ENCODE measurements at places on chromosomes 6 and 20. TPM values are rescaled to one million over a fixed set of nuclear protein-coding genes. Genes with fewer than 3 reads are reported as not detected.

Gene NXT1
- 38.5 TPM for total RNA-seq

Gene GLYATL3
- 0.26 TPM for total RNA-seq

Gene SUMO4
- 1.2 TPM for total RNA-seq

Gene CGAS
- 3.6 TPM for total RNA-seq

Gene PHF10
- 13.4 TPM for total RNA-seq

Gene COL9A1
- total RNA-seq = not detected

Gene BTNL2
- 0.26 TPM for total RNA-seq

Gene PXMP4
- total RNA-seq = 2.4 TPM

Gene TRAPPC3L
- total RNA-seq = not detected

Gene EPHA7
- not detected for total RNA-seq

Gene ZNF391
- 0.53 TPM for total RNA-seq

Gene OR2B6
- total RNA-seq = not detected

Gene DOK5
- total RNA-seq = 0.13 TPM

Gene TBP
- total RNA-seq = 9.2 TPM

Measured in bronchial epithelial cell (primary cell).